NCI-H1694 treated with DMSO at 0.1 percent for 48 hours (cell line): ENCODE measurements at places on chromosomes 11 and 22.

DNA sequence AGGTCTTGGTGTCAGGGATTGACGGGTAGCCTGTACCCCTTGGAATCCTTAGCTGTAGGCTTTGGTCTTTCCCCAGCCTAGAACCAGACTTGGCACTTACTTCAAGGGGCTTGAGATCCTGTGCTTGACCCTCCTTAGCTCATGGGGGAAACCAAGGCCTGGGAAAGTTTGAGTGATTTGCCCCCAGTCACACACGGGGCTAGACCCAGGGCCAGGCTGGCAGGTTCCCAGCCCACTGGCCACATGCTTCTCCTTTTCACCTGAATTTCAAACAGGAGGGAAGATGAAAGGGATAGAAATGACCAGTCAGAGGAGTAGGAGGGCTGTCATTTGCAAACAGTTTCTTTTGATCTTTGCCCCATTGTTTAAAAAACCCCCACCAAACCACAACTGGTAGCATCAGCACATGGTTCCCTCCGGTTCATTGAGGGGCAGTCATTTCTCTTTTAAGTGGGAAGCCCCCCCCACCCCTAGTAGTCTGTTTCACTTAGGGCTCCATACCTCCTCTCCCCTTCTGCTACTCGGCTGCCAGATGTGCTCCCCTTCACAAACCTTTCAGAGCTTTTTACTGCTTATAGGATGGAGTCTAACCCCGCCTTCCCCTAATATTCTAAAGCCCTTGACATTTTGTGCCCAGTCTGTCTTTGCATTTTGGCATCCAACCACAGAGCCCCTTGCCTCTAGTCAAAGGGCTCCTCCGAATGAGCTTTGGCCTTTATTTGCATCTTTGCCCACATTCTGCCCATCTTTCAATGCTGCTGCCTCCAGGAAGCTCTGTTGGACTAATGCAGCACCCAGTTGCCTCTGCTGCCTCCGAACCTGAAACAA is 37.6 kb downstream of the ZNRF3 start:
- no peak for DNase-seq

DNA sequence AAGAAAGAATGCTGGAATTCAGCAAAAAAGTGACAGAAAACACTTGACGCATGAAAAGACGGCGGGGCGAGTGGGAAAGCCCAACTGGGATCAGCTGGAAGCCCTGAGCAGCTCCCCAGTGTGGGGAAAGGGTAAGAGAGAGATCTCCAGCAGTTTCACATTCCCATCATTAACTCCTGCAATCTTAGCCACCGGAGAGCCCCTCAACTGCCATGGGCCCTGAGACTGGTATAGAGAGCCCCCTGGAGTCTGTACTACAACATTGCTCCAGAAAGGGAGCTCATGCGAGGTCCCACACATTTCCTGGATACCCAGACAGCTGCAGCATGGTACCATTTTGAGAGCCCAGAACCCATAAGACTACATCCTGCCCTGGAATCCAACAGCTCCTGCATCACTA is 31.1 kb downstream of the MRGPRX4 start:
- DNase-seq = peak; percentile 2

DNA sequence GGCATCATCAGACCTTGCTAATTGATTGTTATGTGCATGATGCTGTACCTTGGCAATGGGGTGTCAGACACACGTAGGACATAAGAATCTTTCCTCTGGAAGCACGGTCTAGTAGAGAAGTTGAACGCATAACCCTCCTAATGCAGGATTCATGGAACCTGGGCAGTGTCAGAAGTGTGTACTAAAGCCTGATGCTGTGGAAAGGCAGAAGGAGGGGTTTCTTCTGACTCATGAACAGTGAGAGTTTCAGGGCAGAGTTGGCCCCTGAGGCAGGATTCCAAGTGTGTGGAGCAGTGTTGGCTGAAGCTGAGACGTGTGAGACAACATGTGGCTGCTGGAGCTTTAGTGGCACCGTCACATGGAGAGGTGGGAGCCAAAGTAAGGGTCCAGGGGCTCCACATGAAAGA is 3.5 kb downstream of the PANX1 start:
- no peak for DNase-seq

DNA sequence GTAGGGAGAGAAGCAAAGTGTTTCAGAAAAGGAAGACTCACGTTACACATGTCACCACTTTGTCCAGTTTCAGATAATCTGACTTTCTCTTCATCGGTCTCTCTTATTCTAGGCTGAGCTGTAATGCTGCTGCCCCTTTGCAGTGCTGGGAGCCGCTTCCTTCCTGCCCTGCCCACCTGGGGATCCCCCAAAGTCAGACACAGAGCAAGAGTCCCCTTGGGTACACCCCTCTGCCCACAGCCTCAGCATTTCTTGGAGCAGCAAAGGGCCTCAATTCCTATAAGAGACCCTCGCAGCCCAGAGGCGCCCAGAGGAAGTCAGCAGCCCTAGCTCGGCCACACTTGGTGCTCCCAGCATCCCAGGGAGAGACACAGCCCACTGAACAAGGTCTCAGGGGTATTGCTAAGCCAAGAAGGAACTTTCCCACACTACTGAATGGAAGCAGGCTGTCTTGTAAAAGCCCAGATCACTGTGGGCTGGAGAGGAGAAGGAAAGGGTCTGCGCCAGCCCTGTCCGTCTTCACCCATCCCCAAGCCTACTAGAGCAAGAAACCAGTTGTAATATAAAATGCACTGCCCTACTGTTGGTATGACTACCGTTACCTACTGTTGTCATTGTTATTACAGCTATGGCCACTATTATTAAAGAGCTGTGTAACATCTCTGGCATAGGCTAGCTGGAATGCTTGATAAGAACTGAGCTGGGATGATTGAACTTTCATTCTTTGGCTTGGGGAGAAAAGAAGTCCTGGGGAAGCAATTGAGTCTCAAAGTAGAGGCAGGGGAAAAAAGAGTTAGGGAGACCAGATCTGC is 31.2 kb upstream of the SMIM35 start:
- no peak for DNase-seq

GRCh38 chr11:123122341-123122740 is 60.4 kb upstream of the HSPA8 start:
- DNase-seq = no peak
